ENCODE measurements at places on chromosomes 1 and 21.

DNA sequence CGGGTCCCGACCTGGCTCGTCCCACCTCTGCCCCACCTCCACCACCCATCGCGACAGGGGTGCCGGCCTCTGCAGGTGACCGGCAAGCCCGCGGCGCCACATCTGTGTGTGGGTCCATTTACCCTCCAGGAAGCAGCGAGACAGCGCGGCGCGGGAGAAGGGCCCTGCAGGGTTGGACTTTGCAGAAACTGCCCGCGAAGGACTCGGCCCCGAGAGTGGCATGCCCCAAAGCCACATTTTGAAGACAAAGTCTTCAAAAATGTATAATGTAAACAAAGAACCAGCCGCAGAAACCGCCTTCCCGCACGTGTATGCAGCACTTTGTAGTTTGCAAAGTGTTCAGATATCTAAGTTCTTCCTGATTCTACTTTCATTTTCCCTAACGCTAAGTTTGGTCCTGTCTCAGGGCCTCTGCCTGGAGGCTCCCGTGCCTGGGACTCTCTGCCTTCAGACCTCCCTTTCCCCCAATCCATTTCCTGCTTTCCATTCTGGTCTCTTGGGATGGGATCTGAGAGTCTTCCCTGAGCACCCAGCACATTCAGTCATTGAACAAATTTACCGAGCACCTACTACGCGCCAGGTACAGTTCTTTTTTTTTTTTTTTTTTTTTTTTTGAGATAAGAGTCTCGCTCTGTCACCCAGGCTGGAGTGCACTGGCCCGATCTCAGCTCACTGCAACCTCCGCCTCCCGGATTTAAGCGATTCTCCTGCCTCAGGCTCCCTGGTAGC is 524 bp upstream of the TMCO4 start:
- DNase-seq, result peak; percentile 22

DNA sequence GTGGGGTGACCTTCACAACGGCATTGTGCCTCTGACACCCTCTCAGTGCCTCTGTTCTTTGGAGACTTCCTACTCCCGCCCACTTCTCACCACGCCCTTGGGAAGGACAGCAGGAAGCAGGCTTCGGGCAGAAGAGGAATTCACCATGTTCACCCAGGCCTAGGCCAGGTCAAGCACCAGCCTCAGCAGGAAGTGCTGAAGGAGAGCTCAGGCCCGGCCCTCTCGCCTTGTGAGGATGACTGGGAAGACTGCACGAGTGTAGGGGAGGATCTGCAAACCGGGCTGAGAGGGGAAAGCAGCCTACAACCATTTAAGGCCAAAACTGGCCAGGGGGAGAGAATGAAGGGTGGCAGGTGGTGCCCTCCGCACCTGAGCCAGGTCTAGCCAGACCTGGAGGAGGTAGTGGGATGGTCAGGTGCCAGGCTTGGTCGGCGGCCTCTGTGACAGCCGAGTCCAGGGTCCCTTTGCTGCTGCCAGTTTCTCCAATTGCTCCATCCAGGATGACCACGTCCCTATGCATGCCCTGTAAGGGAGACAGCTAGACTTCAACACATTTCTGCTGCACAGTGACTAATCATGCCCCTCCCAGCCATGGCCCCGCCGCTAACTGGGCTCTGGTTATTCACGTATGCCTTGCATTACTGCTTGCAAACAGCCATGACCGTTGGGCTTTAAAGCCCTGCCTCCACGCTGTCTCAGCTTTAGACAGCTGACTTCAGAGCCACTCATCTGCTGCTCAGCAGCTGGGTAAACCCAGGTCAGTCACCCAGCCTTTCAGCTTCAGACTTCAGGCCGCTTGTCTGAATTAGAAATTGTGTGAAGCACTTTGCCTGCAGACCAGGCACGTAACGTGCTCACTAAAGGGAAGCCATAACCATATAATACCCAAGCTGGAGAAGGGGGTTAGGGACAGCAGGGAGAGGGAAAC is 8.9 kb downstream of the MRTO4 start:
- DNase-seq, result no peak

- DNase-seq, result no peak
Measured at GRCh38 chr1:149942207-149942606, 5.5 kb upstream of the MTMR11 start.

DNA sequence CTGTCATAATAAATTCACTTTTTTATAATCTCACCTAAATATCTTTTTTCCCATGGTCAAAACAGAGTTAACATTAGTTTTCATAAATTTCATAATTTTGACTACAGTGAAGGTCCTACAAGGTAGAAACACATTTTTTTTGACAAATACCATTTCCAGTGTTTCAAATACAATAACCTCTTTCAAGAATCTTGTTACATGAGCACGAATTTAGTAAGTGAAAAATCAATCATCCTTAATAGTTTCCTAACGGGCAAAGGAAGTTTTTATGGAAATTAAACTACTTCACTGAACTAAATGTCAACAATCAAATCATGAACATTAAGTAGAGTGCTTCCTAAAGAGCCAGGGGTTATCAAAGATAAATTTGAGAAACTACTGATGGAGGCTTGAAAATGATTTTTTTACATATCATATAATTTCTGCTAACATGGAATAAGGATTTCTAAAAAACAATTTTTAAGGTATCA is 35.4 kb downstream of the ABL2 start:
- DNase-seq, result no peak

- no peak for DNase-seq
Measured at GRCh38 chr1:243490748-243491686, 235.2 kb downstream of the SDCCAG8 start.

DNA sequence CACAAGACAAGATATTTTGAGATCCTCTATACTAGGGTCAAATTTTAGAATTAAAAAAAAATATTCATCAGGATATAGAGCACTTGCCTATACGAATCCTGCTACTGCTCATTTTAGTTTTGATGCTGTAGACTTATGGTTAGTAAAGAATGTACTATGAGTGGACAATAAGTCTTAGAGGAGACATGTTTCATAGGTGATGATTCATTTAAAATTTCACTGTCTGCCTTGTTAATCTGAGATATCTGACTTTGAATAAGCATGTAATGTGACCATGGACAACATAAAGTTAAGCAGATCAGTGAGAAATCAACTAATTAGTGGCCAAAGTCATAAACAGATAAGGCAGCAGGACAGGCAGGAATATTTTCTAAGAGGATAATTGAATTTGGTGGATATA is 106.8 kb upstream of the HP1BP3 start:
- DNase-seq, result no peak
